ENCODE measurements at places on chromosomes 6 and 20.
A peak's percentile ranks its signal among the peaks of the same experiment; 100 is the strongest.

- DNase-seq: peak; percentile 38
Observed at GRCh38 chr20:62666736-62667529, 24.6 kb downstream of the SLCO4A1 start.

GRCh38 chr20:34402461-34402860 lies 39.4 kb downstream of the ITCH start:
- no peak for DNase-seq

DNA sequence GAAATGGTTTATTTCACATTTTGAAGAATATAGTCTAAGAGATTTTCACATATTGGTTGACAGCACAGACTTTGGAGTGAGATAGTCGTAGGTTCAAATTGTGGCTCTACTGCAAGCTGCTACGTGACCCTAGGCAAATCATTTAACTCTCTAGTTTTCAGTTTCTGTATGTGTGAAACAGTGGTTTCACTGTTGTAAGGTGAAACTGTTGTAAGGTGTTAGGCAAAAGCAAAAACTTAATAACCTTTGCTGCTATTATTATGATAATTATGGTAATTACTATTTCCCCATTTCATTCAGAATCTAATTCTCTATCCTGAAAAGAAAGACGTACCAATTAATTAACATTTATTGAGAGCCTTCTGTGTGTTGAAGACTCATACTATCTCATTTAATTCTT lies 144.2 kb downstream of the REV3L start:
- DNase-seq: no peak

DNA sequence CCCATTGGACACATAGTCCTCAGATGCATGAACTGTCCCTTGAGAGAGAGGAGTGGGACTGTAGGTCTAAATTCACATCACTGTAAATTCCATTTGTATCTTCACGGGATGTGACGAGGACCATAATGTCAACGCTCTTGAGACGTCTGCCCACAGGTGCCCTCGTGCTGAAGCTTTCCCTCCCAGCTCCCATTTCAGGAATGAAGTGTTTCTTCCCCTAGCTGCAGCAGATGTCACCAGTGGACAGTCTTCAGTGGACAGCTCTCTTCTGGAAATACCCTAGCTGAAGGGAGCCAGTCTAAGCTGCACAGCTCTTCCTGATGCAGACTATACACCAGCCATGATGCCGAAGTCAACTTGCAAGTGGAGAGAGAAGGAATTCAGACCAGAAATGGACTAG lies 217.4 kb upstream of the ECI2 start:
- no peak for DNase-seq

DNA sequence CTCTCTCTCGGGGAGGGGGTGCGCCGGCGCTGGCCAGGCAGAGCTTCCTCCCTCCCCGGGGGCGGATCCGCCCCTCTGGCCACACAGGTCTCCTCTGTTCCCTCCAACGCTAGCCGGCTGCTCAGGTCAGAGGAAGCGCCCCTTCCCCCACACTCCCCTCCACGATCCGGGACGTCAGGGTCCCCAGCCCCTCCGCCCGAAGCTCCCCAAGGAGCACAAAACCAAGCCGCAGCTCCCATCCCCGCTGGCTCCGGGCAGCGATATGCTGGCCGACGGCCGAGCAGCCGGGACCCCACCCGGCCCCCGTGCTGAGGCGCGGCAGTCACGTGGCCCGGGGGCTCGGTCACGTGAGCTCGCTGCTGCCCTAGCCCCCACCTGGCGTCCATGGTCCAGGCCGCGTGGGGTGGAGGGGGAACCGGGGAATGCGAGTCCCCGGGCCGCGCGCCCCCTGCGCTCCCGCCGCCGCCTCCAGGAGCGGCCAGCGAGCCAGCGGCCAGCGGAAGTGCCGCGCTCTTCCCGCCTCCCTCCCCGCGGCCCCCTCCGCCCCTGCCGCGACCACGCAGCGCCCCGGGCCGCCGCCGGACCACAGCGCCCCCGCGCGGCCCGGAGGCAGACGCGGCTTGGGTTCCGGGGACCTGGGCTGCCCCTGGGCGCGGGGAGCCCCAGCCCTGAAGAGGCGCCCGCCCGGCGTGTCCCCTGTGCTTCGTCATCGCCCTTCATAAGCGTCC lies at the start of gene SLC35B2:
Gene SLC35B2 (minus strand): TSS at position 504 of the 728 bp plus-strand sequence. CDS start 118 bp downstream, at position 386.
- peak; percentile 84 for DNase-seq

DNA sequence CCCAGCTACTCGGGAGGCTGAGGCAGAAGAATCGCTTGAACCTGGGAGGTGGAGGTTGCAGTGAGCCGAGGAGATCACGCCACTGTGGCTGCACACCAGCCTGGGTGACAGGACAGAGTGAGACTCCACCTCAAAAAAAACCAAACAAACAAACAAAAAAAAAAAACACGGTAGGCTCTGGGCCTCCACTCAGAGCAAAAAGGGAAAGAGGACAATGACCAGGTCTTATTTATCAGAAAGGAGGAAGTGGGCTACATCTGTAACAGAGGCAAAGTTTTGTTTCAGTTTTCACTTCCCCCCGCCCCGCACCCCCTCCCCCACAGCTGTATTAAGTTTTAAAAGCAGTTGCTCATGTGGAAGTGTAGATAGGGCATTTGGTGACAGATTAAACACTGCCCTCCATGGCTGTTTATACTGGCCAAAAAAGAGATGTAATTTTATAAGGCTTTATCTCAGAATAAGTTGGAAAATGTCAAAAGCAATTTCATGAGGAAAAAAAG lies 114.6 kb downstream of the RCAN2 start:
- DNase-seq: no peak

DNA sequence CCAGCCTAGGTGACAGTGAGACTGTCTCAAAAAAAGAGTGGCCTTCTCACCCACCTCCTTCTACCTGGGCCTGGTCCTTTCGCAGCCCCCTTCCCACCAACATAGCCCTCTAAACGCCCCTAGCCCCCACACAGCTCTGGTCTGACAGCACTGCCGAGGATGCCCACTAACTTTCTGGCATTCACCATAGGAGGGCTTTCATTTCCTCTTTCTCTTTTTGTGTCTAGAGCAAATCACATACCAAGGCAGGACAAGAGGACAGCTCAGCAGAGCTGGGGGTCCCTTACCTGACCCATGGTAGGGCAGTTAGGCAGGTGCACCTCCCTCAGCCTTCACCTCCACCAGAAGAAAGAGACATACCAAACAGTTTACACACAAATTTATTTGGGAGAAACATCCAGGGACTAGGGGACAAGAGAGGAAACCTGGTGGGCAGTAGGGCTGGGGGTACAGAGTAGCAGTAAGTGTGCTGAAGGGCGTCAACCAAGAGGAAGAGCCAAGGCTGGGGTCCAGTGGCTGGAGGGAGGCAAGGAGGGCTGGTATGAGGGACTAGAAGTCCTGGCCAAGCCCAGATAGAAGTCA lies 4.5 kb downstream of the LY6G5C start:
- no peak for DNase-seq

GRCh38 chr6:53295176-53295575 lies 53.6 kb downstream of the ELOVL5 start:
- no peak for DNase-seq

- DNase-seq: no peak
Observed at GRCh38 chr6:30894935-30895334, 10.6 kb downstream of the DDR1 start.

- no peak for DNase-seq
Observed at GRCh38 chr20:23018432-23018831, 16.7 kb upstream of the SSTR4 start.

DNA sequence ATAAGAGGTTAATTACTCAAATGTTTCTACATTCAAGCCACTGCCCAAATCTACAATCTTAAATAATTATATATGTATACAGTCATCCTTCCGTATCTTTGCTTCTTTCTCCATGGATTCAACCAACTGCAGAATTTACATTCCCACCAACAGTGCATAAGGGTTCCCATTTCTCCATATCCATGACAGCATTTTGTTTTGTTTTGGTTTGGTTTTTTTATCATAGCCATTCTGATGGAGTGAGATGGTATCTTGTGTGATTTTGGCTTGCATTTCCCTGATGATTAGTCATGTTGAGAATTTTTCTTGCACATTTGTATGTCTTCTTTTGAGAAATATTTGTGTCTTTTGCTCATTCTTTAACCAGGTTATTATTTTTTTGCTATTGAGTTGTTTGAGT lies 198.5 kb downstream of the C6orf118 start:
- no peak for DNase-seq
